ENCODE measurements at places on chromosomes 3 and 15.

- DNase-seq = no peak
Measured at GRCh38 chr3:66348704-66349103, 127.9 kb downstream of the SLC25A26 start.

- DNase-seq = no peak
Measured at GRCh38 chr3:146110161-146110560, 50.8 kb downstream of the PLOD2 start.

DNA sequence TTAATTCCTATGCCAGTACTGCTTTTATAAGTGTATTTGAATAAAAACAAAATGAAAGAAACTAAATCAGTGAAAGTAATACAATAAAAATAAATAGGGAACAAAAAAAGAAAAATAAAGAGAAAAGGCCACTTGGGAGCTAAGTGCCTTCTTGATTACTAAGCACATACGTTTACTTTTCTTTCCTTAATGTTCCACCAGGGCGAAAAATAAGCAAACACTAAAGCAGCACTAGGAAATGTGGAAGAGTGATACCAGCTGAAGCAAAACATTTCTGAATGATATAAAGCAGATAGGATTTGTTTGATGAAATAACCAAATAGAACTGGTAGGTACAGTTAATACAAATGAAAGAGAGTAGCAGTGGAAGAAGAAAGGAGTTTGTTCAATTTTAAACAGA, 132.8 kb upstream of the ZPLD1 start:
- DNase-seq = no peak

DNA sequence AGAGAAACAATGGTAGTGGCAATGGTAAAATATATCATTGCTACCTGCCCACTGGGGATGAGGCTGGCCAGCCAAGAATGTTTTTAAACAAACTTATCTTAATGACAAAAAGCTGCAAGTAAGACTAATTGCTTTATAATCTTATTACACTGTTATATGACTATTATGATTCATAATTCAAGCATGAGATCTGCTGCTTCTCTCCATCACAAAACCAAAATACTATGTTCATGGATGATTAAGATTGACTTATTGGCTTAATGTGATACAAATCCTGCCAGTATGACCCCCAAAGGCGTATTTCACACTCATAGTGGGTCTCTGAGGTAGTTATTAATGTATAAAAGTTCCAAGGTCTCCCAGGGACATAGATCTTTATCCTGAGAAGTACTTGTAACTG, 52.6 kb downstream of the FBN1 start:
- DNase-seq = no peak

DNA sequence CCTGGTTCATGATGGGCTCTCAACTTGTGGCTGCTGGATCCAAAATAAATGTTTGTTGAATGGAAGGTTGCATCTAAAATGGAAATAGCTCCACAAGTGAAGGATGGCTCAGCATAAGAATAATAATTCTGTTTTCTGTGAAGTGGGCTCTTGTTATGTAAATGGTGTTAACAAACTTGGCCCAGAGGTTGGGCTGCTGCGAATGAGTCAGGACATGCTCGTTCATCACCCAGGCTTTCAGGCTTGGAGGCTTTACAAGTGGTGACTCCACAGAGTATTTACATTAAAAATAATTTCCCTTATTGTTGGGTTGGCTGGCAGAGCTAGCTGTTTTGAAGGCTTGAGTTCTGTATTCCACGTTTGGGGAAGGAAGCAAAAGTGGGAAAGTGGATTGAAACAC, 60.5 kb downstream of the ITGB5 start:
- DNase-seq = no peak

DNA sequence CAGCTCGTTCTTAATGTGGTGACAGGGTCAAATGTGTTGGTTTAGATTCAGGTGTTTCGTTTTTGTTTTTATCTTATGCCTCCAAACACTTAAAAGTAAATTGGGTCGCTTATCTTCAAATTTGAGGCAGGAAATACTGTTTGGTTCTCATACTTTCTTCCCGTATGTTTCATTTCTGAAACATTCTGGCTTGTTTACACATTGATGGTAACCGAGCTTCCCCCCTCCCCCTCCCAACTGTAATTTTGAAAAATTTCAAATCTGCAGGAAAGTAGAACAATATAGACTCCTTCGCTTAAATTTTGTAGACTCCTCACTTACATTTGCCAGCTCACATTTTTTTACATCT, 64.9 kb downstream of the CMTM8 start:
- no peak for DNase-seq

DNA sequence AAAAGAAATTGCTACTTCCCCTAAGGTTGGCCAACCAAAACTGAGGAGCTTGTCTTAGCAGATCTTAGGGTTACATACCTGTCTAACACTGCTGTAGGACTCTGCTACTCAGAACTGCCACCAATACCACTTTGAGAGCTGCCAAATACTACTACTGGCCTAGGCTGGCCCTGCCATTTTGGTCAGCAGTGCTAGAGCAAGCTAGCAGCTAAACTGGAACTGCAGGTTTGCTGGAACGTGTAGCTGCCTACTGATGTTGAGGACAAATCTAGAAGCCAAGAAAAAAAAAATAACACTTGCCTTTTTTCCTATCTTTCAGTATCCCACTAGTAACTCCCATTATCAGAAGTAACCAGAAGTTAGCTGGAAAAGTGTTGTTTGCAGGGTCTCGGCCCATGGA, 387.4 kb downstream of the RBMS3 start:
- no peak for DNase-seq

- no peak for DNase-seq
Measured at GRCh38 chr15:69859866-69860265, 237.9 kb downstream of the TLE3 start.

GRCh38 chr3:169948559-169949448, 17.8 kb upstream of the SEC62 start:
- DNase-seq = no peak

DNA sequence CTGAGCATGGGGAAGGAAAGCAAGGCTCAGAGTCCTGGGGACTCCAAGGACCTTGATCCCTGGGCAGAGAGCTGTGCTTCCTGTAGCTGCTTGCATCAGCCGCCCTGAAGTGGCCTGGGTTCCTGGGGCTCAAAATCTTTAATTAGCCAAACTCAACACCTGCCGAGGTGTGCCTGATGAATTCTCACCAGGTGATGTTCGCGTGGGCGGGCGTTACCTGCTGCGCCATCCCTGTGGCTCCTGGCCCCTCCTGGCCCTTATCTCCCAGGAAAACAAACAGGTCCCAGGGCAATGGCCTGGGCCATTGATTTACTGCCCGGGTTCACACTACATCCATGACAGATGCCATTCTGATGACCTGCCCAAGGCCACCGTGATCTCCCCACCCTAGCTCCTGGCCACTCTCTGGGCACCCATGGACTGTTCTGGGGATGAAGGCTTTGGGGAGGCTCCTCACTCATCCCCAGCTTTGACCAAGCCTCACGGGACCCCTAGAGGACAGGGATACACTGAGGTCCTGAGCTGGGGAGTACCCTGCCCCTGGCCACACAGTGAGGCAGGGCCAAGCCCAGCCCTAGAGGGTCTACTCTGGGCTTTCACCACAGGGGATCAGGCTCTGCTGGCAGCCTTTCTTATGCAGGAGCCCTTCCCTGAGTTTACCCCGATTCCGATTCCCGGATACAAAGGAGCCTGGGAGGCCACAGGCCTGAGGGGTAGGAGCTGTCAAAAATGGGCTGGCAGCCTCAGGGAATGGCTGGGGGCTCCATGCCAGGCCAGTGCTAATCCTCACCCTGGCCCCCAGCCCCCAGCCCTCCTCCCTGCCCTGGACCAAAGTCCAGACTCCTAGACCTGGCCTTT, 5.7 kb downstream of the SLC38A3 start:
- no peak for DNase-seq

DNA sequence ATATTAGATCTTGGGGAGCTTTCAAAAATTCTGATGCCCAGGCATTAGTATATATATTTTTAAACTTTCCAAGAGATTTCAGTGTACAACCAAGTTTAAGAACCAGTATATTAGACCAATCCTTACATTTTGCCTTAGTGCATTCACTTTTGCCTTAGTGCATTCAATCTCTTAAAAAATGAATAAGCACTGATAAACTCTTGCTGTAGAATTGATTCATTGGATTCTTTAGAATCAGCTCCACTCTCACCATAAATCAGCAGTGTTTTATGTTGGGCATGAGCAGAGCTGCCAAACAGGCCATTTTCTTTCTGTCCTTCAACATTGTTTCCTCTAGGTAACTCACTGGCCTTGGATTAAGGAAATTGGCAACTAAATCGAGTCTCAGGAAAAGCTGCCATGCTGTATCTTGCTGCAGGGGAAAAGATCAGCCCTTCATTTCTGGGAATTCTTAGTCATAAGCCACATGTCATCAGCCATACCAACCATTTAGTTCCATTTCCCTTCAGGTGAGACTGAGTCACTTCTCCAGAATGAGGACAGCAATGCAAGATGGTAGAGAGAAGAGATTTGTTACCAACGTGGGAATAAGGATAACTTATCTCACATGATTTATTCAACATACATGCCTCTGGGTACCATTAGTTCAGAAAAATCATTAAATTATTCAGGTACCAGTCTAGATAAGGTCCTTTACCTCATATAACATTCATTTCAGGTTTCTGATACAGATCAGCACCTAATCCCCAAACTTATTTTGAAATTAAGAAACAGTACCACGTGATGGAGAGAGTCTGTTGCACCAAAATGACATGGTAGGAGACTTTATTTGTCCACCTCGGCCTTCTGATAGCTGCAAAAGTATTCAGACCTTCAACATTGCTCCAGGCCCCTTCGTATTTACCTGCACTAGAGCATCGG, 192.5 kb downstream of the P3H2 start:
- DNase-seq = no peak

DNA sequence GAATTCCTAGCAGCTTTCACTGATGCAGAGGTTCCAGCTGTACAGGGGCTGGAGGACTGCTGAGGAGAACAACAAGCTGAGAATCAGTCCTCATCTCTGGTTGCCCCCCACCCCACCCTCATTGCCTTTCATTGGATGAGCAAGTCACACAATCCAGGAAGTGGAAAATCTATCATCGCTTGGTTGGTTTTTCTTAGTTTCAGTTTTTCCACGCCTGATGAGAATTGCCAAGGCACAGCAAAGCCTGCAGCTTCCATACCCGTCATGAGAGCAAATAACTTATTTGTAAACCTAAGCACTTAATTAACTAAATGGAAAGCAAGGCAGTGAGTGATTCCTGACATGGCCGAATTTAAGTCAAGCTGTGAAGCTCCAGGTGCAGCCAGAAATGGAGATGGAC, 21.4 kb upstream of the LIPC start:
- no peak for DNase-seq

DNA sequence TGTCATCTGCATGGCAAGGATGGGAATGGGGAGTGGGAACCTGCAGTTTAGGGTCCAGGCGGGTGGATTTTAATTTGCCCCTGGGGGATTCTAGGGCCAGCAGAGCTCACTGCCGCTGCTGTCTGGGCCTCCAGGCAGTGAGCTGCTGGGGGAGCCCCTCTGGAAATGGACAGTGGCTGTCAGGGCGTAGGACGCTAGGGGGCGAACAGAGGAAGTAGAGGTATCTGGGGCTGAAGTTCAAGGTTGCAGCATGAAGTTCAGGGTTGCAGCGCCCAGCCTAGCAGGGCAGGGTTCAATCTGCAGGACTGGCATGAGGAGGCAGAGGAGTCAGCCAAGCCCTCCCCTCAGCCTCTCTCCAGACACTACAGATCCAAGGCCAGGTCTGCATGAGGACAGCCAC, 49.5 kb downstream of the APBA2 start:
- DNase-seq = no peak

DNA sequence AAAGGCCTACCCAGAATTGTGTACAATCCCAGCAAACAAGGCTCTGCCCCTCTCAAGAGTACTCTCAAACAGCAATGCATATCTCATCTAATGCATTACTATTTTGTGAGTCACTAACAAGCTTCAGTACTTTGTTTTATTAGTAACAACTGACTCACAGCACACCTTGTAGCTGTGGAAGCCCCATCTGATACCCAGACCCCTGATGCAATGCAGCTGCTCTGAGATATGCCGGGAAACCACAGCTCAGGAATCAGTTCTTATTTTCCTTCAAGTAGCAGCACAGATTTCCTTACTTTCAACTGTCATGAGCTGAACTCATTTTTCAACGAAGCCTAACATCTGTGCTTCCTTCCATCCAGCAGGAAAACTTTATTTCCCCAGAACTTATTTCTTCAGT, 37.8 kb downstream of the CCNL1 start:
- DNase-seq = no peak

GRCh38 chr3:101248736-101249135, 71.6 kb downstream of the IMPG2 start:
- no peak for DNase-seq

- DNase-seq = no peak
Measured at GRCh38 chr3:33167716-33168336, 50.8 kb downstream of the SUSD5 start.

DNA sequence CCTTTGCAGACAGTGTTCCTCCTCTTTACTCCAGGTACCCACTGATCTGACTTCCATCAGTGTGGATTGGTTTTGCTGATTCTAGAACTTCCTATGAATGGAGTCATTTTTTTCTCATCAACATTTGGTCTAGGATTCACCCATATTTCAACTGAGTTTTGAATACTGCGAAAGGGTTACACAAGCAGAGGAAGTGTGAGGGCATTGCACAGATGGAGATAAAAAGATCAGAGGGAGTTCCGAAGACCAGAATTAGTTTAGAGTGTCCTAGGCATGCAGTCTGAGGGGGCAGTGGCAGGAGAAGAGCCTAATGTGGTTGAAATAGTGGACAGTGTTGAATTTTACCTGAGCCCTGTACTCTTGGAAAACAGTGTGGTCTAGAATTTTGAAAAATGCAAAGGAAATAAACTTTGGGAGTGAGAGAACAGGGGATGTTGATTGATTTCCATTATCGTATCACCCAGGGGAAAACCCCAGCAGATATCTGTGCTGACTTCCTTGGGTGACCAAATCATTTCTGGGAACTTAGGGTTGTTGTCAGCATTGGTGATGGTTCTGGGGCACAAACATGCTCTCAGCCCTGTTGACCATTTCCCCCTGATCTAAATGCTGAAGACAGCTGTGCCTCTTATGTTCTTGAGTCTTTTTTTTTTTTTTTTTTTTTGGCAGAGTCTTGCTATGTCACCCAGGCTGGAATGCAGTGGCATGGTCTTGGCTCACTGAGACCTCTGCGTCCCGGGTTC, 327.4 kb upstream of the LRRFIP2 start:
- DNase-seq = no peak

GRCh38 chr3:147197739-147198138, 208.6 kb downstream of the ZIC4 start:
- no peak for DNase-seq

DNA sequence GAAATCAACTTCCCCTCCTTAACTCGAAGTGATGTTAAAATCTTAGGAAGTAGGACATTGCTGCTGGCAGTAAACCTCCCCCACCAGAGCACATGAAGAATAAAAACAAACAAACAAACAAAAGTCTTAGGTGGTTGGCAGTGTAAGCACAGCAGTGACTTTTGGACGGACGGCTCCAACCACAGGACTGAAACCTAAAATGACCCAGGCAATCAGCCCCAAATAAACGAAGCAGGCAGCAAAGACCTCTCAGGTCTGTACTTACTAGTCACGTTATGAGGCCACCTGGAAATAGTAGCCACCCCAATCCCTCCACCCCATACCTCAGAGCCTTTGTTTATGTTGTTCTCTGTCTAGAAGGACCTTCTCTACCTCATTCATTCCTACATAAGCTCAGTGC, 33.5 kb upstream of the HES1 start:
- no peak for DNase-seq

- DNase-seq = no peak
Measured at GRCh38 chr15:31237043-31237324, 89.7 kb upstream of the KLF13 start.

- no peak for DNase-seq
Measured at GRCh38 chr3:65338571-65338970, 650.8 kb upstream of the ADAMTS9 start.

Data from stimulated activated CD4-positive, alpha-beta T cell treated with anti-CD3 and anti-CD28 coated beads, Interleukin-12 subunit alpha, Interleukin-12 subunit beta, amount 100 ng/mL, for 48 hours (primary cell).